ENCODE measurements at places on chromosomes 12 and 14.

- no peak for DNase-seq
Observed at GRCh38 chr14:85234156-85235025, 295.6 kb upstream of the FLRT2 start.

DNA sequence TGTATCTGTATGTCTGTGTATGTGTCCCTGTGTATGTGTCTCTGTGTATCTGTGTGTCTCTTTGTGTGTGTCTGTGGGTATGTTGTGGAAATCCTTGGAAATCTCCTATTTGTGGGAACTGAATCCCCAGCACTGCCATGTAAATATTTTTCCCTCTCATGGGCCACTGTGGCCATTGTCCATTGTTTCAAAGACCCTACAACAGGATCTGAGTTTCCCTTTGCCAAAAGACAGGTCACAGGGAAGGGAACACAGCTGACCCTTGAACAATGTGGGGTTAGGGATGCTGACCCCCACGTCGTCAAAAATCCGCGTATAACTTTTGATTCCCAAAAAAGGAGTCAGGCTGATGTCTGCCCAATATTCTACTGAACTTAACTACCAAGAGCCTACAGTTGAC, 22.5 kb upstream of the BCL2L14 start:
- no peak for DNase-seq

DNA sequence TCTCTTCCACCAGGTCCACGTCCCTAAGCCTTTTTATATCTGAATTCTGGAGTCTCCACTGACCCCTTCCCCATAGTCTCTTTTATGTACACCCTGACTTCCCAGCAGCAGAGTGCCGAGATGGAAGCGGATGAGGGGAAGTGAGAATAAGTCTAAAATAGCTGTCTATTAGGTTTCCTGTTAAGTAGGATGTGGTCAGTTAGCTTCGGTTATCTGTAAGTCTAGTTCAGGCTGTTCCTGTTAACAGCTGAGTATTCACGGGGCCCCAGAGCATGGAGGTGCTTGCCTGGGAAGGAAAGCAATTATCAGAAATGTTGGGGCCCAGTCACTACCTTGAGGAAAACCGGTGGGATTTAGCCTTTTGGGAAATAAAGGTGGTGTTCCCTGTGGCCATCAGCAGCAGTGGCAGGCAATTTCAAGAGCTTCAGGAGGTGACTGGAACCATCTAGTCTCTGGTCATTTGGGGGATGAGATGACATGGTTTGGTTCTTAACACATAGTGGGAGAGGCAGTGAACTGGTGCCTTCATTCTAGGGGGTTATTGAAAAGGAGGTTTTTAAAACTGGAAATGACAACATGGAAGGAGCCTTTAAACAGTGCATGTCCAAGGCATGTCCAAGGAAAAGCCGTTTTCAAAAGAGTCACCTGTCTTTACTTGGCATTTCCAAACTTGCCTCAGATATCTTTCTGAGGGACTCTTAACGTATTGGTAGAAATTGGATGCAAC, 21.8 kb downstream of the CHST11 start:
- DNase-seq: peak; percentile 88

GRCh38 chr12:132766380-132767085, 4.9 kb upstream of the ANKLE2 start:
- DNase-seq: no peak

- DNase-seq: no peak
Observed at GRCh38 chr14:70599345-70599744, 1.1 kb downstream of the MED6 start.

DNA sequence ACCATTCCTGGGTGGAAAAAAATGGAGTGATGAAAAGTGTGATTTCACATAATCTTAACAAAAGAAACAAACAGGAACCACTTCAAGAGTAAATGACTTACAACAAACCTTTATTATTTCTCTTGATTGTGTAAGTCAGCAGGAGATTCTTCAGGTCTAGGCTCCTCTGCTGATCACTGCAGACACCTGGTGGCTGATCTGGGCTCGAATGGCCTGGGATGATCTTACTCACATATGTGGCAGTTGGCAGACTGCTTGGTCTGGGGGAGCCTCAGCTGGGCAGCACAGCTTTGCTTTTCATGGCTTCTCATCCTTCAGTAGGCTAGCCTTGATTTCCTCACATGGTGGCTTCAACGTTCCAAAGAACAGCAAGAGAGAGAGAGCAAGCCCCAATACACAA, 215.4 kb upstream of the PRICKLE1 start:
- no peak for DNase-seq

- DNase-seq: no peak
Observed at GRCh38 chr12:19165451-19165850, 35.9 kb downstream of the PLEKHA5 start.

- no peak for DNase-seq
Observed at GRCh38 chr12:46832130-46832704, 6.4 kb upstream of the SLC38A4 start.
